ENCODE measurements at places on chromosomes 5 and 9.

DNA sequence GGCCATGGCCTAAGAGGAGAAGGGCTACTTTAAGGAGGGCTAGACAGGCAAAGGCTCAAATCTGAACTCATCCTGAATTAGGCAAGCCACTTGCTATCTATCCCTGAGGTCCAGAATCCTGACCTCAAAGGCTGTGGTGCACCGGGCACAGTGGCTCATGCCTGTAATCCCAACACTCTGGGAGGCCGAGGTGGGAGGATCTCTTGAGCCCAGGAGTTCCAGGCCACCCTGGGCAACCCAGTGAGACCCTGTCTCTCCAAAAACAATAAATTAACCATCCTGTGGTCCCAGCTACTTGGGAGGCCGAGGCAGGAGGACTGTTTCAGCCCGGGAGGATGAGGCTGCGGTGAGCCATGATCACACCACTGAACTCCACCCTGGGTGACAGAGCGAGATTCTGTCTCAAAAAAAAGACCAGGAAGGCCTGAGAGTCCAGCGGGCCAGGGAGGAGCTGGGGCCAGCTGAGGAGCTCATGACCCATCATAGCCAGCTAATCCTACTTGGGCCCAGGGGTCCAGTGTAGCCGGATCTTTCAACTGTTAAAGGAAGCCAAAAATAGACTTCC lies 4.0 kb downstream of the NOP16 start:
- DNase-seq: no peak

GRCh38 chr5:24225051-24225450 lies 419.7 kb downstream of the CDH10 start:
- no peak for DNase-seq

GRCh38 chr5:9054821-9055589 lies 490.9 kb downstream of the SEMA5A start:
- DNase-seq: no peak

- DNase-seq: peak; percentile 15
Observed at GRCh38 chr5:137753691-137754187, 424 bp downstream of the HNRNPA0 start.

GRCh38 chr9:101513351-101513750 lies 20.3 kb upstream of the RNF20 start:
- DNase-seq: no peak

All from activated gamma-delta T cell treated with anti-CD3 and anti-CD28 coated beads, Interleukin-2, amount 50 U/mL, for 16 hours (primary cell).